Osteocyte (in vitro differentiated cells): ENCODE measurements at places on chromosomes 7 and 10.

DNA sequence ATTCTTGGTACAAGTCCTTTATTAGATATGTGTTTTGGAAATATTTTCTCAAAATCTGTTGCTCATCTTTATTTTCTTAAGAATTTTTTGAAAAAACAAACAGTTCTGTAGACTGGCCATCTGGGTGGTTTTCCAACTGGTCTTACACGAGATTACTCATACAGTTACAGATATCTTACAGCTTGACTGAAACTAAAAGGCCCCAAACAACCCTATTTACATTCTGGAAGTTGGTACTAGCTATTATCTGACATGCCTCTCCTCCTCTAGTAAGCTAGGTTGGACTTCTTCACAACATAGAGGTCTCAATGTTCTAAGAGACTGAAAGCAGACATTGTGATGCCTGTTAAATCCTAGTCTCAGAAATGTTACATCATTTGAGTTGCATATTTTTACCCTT is 52.0 kb downstream of the ZNF22 start:
- no peak for DNase-seq

GRCh38 chr7:17986851-17987250 is 40.8 kb downstream of the PRPS1L1 start:
- DNase-seq, result no peak

GRCh38 chr7:100483090-100483721 is 521 bp upstream of the NYAP1 start:
- peak; percentile 93 for DNase-seq

GRCh38 chr10:71029411-71029892 is 141.1 kb upstream of the PCBD1 start:
- DNase-seq, result no peak

GRCh38 chr7:696812-697551 is 29.5 kb upstream of the DNAAF5 start:
- DNase-seq, result no peak

- DNase-seq, result peak; percentile 8
Observed at GRCh38 chr10:29590915-29591650, 43.7 kb downstream of the SVIL start.

GRCh38 chr10:70328967-70329366 is 45.2 kb upstream of the NPFFR1 start:
- no peak for DNase-seq

DNA sequence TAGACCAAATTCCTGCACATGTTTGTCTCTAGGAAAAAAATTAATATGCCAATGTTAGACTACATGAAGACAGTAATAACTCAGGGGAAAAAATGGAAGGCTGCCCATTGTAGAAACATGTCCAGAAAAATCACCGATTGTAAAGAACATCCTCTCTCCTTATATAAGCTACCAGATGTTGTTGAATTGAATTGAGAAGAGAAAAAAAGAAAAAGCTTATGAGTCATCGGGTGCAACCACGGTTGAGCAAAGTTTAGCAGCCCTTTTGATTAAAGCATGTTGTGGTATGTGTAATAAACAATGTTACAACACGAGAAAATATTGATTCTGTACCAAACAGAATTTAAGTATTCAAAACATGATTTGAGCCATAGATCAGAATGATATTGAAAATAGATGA is 102.3 kb upstream of the ARHGAP21 start:
- no peak for DNase-seq
